ENCODE measurements at places on chromosomes 5 and 9.
A peak's percentile ranks its signal among the peaks of the same experiment; 100 is the strongest.

- no peak for DNase-seq
Measured at GRCh38 chr9:78664370-78664769, 367.4 kb downstream of the PSAT1 start.

DNA sequence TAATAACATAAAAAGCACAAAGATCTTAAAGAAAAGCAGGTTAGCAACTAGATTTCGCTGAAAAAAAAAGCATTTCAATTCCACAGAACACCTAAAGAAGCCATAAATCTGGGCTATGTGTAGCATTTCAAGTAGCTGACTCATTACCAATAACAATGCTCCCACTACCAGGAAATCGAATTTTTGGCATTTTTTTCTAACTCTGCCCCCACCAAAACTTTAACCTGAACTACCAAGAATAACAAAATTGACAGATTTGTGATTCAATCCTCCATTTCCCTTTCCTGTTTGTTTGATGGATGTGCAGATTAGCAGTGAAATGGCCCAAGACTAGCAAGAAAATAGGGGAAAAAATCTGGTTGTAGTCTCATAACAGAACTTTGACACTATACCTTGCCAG, 180.2 kb downstream of the RASEF start:
- no peak for DNase-seq

GRCh38 chr9:118324706-118325105, 620.5 kb downstream of the TLR4 start:
- no peak for DNase-seq

GRCh38 chr9:70589571-70590314, 175.3 kb upstream of the KLF9 start:
- DNase-seq: no peak

DNA sequence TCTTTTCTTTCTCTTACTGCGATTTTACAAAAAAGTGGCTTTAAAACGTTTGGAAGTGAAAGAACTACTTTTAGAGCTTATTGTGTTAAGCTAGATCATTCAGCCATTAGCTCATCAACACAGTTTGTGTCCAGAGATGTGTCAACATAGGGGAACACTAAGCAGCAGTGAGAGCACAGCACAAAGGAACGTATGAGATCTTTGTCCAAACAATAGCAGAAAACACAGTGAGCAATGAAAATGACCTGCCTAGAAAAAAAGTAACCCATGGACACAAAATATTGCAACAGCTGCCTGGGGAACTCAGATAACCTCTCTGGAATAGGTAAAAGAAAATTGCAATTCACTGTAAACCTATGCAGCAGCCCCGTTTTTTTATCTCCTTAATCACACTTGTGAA, 372.5 kb downstream of the ARHGEF28 start:
- no peak for DNase-seq

DNA sequence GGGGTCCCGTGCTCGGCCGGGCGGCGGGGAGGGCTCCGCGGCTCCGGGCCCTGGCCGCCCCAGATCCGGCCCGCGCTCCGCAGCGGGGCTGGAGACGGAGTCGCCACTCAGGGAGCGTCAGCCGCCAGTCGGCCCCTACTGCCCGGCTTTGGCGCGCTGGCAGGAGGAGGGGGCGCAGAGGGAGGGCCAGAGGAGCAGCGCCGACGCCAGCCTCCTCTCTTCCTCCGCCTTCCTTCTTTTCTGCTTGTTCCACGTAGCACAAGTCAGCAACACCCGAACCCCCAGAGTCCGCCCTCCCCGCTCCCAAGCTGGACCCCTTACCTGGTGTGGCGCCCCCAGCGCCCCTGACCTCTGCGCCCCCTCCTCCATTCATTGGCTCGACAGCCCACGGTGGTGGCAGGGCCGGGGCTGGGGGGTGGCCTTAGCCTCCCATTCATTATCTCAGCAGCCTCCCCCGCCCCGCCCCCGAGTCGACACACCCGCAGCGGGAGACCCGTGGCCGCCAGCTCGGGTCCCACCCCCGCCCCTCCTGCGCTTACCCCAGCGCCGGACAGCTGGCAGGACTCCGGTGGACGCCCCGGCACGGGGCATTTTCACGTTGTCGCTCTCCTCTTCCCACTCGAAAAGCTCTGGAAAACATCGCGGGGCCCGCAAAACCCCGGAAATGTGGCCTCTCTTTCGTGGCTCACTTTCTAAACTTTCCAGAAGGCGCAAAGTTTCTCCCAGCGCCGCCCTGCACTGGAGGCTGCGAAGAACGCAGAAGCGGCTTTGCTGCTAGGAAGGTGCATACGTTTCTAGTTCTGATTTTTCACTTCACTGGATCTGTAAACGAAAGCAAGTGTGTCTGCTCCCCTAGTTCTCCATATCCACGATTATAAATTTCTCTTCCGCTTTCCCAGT, at the start of gene LPAR1:
LPAR1 (minus strand) TSS at position 140 of the 900 bp plus-strand sequence. CDS start 66,353 bp downstream, outside the sequence.
- DNase-seq: peak; percentile 29

DNA sequence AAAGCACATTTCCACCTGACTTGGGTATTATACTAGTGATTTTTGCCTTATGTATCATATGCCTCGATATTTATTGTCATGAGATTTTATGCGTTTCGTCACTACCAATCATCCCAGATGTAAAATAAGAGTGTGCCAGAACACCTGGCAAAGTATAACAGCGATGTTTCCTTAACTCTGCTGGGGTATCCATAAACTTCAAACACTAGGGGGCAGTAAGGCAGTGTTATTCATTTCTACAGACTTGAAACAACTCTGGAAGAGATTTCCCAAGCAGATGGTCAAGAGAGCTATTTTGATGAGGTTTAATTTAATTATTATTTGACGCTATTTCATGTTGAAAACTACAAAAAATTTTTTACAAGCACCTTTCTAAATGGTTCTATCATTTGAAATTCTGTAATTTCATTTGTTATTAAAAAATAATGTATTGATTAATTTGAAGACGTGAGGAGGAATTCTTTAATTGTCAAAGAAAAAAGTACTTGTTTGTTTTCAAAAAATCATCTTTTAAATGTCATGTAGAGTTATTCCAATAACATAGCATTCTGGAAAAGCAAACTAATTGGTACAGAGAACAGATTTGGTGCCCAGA, 388.5 kb upstream of the CTNND2 start:
- no peak for DNase-seq

- DNase-seq: peak; percentile 77
Measured at GRCh38 chr5:170338933-170339779, 41.6 kb upstream of the LCP2 start.

DNA sequence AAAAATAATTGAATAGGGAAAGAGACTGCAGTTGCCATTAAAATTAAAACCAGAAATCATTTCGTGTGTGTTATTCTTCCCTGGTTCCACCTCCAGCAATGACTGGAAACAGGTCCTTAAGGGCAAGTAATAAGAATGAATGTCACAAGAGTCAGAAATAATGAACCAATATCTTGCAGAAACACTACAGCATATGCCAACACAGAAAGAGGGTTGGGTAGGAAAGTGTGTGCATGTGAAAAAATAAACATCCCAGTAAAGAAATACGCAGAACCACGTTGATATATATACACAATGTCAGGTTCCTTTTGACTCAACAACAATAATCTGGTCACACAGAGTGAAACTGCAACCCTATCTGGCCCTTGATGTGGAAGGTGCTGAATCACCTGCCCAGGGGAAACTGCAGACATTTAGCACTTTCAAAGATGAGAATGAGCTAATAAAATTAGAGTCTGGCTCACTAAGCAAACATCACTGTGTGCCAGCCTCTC, 15.0 kb downstream of the HMHB1 start:
- peak; percentile 52 for DNase-seq

DNA sequence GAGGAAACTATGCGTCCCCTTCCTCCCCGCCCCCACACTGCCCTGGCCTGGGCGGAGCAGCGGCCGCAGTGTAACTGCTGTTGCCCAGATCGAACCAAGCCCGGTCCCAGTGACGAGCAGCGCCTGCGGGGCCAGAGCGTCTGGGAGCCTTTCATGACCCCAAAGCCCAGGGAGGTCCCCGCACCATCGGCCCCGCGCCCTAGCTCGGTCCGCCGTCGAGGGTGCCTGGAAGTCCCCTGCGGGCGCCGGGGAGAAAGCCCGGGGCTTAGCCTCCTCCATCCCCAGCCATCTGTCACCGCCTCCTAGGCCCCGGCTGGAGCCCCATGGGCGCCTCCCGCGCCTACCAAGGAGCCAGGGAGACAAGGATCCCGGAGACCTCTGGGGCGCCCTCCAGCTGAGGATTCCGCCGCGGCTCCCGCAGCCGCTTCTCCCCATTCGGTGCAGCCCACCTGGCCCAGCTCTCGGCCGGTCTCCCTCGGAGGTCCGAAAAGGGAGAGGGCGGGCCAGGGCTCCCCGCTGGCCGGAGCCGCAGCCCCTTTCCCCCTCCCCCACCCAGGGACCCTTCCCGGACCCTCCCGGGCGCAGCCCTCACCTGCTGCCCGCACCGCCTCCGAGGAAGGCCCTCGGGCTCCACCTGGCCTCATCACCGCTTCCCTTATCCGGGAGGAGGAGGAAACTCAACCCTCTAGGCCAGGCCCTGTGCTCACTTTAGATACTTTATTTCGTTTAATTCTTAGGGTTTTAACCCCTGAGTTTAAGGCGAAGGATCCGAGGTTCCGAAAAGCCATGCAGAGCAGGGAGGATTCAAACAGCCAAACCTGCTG, 45.6 kb downstream of the APTX start:
- DNase-seq: no peak

GRCh38 chr9:71479621-71480020, 288.7 kb downstream of the CEMIP2 start:
- no peak for DNase-seq

GRCh38 chr9:89850631-89851325, 246.0 kb downstream of the GADD45G start:
- DNase-seq: no peak

DNA sequence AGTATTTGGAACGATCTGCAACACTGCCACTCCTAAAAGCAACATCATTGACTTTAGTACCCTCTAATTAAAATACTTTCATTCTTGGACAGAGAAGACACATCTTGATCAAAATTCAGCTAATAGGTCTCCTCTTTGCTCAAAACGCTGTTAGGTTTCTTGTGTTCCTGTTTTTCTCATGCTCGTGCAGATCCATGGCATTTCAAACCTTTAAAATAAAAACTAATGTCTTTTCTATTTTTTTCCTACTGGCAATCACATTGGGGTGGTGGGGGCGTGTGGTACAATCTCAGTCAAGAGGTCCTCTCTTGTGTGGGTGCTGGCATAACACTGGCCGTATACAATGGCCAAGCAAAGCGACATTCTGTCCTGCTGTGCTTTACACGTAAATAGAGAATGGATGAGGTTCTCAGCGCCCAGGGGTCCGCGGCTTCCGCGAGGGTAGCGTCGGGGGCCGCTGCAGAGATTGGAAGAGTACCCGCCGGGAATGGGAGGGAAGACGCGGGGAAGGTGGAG, 315 bp upstream of the GPR150 start:
- DNase-seq: no peak

DNA sequence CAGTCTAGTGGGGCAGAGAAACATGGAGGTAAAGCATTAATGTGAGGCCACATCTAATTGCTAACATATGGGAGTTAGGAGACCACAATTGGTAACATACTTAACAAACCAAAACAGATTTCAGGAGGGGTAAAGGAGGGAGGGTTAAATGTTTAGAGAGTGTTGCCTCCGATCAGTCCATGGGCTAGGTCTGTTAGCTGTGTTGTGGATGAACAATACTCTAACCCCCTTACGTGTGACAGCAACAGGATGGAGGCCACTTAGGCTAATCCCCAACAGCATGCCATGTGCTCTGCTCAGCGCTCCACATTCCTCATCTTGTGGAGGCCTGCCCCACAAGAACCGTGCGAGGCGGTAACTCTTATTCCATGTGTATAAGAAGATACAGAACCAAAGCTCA, 167.0 kb downstream of the CRB2 start:
- DNase-seq: no peak

GRCh38 chr5:135437796-135438560, 9.2 kb downstream of the DCANP1 start:
- DNase-seq: peak; percentile 16

DNA sequence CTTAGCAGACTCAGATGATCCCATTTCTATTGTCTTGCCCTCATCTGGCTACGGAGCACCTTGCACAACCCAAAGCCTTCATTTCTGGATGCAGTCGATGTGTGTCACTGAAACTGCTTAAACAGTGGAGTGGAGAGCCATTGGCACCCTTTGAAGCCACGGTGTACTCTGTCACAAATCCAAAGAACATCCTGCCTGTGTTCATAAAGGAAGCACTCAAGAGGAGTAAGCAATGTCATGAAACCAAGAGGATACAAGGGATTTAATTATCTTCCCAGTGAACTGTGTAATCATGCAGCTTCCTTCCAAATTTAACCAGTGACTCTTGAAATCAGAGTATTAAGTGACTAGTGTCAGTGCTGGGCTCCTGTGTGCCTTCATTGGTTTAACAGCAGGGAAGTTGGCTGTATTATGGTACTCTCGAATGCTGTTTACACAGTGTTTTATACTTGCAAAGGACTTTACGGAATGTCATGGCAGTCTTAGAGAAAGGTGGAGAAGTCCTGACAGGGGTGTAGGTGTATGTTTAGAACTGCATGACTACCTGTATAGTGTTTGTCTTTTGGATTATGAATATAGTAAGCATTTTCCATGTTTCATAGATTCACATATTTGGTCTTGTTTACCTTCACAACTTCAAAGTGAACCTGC, 41.9 kb downstream of the CD180 start:
- no peak for DNase-seq

Measured in GM13976 (cell line).